ENCODE measurements at places on chromosomes 6 and 20.

- DNase-seq = no peak
These were observed 352.5 kb downstream of the HDGFL1 start for GRCh38 chr6:22921828-22922227.

- DNase-seq = peak; percentile 35
These were observed 54.8 kb upstream of the AKIRIN2 start for GRCh38 chr6:87756858-87757257.

GRCh38 chr6:53199156-53199555, 50.5 kb upstream of the GCM1 start:
- DNase-seq = no peak

DNA sequence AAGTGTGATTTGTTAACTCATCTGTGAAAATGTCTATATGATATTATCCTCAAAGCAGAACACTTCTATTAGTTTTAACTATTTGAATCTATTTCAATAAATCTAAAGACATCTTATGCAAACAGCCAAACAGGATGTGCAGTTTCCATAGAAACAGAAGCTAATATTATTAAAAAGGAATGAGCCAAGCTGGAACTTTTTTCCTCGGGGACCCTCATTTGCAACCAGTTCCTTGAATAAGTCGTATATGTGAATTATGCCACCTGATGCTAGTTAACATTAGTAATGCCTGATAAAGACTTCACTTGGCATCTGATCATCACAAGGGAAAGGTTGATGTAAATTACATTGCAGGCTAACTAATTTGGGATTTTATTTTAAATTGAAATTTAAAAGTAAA, 216.9 kb upstream of the SMLR1 start:
- no peak for DNase-seq
